Glutamatergic neuron (in vitro differentiated cells): ENCODE measurements at places on chromosomes 4 and X. TPM values are rescaled to one million over a fixed set of nuclear protein-coding genes. Genes with fewer than 3 reads are reported as not detected.

- DNase-seq: no peak
Measured at GRCh38 chr4:120080533-120080932, 13.9 kb upstream of the MAD2L1 start.

WDR19 gene
- total RNA-seq: 48.6 TPM

GRCh38 chr4:89539374-89539773, 231.8 kb upstream of the GPRIN3 start:
- DNase-seq: no peak

DNA sequence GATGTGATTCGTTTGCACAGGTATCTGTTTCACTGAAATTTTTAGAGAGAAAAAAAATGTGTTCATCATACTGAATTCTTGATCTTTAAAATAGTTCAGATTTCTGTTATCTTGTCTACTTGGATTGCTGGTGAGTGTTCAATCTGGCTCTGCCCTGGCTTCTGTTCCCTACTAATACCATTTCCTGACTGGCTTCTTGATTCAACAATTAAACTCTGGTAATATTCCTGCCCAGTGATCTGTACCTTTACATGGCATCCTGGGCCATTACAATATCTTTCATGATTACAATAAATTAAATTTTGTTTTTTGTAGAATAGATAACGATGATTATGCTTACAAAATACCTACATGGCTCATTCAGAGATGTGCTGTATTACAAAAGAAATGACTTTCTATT, 1388.0 kb upstream of the TENM3 start:
- DNase-seq: no peak

- DNase-seq: peak; percentile 82
Measured at GRCh38 chr4:173505924-173506518, 24.0 kb downstream of the HAND2 start.

DNA sequence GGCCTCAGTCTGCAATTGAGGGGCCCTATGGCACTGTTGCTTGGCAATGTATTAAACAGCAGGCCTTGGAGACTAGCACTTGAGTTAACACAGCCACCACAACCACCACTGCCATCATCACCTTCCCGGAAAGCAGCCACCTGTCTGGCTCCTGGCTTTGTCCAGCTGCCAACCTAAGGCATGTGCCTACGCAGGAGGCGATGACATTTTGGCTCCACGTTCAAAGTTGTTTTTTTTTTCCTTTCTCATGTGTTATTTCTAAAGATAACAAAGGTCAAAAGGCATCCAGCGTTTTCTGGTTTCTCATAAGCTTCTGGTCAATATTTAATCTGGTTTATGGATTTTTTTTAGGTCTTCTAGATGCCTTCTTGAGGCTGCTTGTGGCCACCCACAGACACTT, 7.5 kb downstream of the CLDN2 start:
- DNase-seq: no peak

DNA sequence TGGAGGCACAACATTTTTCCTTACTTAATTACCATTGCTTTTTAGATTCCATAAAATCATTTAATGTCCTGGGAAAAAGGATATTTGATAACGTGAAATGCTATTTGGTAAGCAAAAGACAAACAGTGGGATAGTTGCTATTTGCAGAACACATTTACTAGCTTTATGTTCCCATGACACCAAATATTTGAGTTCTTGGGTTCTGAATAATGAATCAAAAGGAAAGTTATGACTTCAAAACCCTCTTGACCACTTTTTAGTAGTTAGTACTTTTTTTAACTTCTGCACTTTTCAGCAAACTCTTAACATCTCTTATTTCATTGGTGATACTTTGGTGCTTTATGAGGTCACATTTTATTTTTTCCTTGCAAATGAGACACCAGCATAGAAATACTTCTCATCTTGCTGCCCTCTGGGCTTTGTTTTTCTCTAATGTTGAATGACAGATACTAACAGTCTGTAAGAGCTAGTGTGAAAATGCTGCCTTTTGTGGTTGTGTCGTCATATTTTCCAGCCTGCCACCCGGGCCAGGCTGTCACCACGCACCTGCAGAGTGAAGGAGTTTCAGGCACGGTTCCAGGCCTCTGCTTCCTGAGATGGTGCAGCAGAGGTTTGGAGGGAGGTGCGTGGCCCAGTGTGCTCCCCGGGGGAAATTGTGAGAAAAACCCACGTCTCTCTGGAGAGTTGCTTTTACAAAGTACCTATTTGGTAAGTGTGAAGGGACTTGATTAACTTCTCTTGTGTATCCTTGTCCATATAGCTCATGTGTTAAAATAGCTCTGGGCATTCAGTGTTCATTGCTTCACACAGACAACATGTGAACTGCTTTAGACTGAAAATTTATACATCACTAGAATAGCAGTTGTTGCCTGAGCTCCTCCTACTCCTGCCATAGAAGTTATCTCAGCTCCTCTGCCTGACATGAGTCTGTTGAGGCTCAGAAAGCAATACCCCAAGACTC, 34.7 kb downstream of the MSL3 start:
- DNase-seq: no peak

- no peak for DNase-seq
Measured at GRCh38 chr4:116926631-116927295, 158.6 kb downstream of the TRAM1L1 start.

DNA sequence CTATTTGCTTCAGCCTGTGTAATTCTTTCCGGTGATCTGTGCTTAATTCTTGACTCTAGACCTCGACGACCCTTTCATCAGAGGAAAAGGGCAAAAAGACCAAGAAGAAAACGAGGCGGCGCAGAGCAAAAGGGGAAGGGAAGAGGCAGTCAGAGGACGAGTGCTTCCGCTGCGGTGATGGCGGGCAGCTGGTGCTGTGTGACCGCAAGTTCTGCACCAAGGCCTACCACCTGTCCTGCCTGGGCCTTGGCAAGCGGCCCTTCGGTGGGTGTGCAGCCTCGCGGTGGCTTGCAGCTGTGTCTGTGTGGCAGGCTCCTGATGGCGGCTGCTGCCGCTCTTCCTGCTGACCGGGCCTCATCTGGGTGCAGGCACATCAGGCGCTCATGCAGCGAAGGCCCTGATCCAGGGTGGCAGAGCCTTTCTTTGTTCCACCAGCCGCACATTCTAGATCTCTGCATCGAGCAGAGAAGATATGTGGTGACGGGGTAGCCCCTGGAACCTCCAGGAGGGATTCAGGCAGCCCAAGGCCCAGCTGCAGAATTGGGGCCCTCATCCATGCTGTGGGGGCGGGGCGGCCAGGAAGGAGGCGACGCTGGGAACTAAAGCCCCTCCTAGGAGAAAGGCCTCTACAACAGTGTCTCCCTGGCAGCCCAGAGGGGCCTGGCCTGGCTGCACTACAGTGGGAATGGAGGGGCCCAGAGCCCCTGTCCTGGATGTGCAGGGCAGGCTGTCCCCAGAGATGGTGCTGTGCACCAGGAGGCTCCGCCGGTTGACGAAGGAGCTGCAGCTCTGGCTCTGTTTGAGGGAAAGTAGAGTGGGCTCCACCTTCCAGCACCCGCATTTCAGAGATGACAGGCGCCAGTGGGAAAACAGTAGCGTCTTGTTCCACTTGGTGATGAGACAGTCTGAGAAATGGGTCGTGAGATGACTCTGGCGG, 32.1 kb downstream of the NELFA start:
- DNase-seq: no peak
